HAP-1 (cell line): ENCODE measurements at places on chromosomes 3 and 15.

- peak; percentile 62 for DNase-seq
These were observed 26.4 kb downstream of the ARMC8 start for GRCh38 chr3:138213398-138214085.

GRCh38 chr3:55531321-55531720 is 44.2 kb upstream of the WNT5A start:
- DNase-seq: no peak

- DNase-seq: no peak
These were observed 54.7 kb downstream of the B3GNT5 start for GRCh38 chr3:183307749-183308148.

DNA sequence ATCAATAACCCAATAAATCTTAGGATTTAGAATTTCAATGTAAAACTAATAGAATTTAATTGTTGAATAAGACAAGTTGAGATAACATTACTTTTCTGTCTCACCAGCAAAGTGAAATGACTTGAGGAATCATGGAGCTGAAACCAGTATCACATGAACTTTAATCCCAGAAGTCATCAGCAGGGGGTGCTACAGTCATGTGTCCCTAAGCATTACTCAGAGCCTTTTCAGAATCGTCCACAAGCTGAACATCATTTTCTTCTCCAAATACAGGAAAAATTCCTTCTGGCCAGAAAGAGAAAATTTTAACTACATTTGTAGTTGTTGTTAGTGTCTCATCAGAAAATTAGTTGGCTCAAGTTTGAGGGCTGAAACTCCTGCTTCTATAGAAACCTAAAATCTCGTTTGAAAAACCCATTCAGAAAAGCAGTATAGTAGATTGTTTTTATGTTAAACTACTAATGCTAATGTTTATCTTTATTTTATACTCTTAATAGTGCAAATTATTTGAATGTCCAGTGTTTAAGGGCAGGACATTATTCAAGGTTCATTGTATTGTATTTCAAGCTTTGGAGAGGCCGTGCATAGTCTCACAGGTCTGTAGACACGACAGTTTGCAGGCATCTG is 384.1 kb downstream of the PLOD2 start:
- peak; percentile 85 for DNase-seq

DNA sequence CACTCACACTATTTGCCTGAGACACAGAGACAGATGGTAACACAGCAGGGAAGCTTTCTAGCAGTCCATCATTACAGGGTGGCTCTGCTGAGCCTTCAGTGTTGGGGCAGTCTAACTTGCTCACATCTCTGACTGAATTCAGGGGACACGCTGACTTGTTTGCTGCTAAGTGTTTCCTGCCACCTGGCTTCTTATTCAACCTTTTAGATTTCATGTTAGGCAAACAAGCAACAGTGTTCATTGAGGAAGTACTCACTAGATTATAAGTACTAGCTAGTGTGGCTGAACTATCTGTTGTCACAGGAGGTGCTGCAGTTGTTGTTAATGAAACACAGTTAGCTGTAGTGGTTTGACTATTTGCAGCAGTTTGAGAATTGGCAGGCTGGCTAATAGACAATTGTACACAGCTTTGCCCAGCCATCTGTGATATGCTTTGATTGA is 37.3 kb downstream of the USF3 start:
- DNase-seq: no peak

GRCh38 chr3:3196148-3196861 is 16.8 kb upstream of the CRBN start:
- no peak for DNase-seq

DNA sequence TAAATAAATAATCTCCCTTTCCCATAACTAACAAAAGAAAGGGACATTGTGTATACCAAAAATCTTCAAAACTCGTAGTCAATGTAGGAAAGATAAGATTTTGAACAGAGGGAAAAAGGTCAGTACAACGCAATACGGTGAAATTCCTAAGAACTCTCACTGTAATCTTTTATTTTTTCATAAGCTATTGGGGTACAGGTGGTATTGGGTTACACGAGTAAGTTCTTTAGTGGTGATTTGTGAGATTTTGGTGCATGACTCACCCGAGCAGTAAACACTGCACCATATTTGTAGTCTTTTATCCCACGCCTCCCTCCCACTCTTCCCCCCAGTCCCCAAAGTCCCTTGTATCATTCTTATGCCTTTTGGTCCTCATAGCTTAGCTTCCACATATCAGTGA is 718.0 kb downstream of the TBL1XR1 start:
- DNase-seq: no peak

DNA sequence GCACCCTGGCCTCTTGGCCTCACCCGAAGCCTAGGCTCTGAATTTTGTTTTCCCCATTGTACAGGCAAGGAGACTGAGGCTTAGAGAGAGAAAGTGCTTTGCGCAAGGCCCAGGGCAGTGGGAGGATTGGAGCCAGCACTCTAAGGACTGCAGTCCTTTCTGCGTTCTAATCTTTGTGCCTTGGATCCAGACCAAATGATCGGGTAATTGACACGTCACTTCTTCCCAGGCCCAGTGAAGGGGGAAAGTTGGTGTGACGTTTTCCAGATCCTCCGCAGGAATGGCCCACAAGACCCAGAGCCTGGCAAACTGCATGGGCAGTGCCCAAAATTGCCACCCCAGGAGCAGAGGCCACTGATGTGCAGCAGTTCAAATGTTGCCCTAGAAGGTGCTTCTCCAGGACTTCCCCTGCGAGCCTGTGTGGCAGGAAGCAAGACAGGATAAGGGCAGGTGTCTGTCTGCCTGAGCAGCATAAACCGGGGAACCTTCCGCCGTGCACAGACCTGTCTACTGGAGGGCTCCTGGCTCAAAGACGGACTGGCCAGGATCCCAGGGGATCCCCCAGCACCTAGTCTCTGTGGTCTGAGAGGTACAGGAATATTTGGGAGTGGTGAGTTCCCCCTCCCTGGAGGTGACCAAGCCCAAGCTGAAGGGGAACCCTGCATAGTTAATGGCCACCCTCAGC is 194.5 kb upstream of the TLE3 start:
- no peak for DNase-seq

GRCh38 chr3:170083343-170083742 is 45.5 kb downstream of the GPR160 start:
- DNase-seq: no peak

DNA sequence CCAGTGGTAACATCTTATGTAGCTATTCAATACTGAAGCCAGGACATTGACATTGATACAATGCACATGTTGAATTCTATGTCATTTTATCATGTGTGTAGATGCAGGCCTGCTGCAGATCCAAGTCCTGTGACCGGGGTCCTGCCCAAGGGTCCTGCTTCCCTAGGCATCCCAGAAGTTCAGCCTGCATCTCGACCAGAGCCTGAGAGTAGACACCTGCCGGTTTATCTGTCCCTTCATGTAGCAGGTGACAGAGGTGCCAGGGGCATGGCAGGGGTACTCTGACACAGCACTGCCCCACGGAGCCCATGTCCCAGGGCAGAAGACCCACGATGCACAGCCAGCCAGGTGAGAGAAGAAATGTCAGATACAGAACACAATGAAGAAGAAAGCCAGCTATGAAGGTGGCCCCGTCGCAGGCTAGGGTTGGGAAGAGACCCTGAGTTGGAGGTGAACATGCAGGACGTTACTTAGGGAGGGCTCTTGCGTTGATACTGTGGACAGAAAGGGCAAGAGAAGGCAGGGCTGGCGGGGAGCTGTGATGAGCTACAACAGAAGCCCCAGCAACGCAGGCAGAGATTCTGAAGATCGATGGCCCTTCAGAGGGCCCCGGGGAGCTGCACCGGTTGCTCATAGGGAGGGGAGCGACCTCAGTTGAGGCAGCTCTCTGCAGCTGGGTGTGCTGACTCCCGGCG is 51.0 kb downstream of the TPRA1 start:
- DNase-seq: no peak

DNA sequence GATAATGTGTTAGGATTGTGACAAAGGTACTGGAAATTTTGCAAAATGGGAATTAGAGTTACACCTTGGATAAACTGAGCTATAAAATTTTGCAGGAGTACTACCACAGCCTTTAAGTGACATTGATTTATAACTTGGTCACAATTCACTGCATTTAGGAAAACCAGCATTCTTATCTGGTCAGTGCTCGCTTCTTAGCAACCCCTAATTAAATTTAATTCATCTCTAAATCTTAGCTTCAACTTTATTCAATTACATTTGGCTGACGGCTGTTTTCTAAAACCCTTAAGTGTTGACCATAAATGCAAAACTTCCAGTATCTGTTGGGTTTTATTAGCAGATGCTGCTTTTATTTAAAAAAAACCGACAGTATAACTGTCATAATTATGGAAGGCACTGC is 31.3 kb downstream of the TFRC start:
- DNase-seq: no peak

DNA sequence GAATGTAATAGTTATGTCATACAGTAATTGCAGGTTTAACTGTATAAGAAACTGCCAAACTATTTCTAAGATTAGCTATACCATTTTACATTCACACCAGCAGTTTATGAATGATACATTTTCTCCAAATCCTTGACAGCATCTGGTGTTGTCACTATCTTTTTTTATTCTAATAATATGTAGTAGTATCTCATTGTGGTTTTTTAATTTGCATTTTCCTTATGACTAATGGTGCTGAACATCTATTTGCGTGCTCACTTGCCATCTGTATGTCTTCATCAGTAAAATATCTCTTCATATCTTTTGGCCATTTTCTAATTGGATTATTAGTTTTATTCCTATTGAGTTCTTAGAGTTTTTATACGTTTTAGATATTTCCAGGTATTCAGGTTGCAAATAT is 994.0 kb upstream of the SEMA6D start:
- no peak for DNase-seq

GRCh38 chr3:34200576-34200975 is 402.1 kb downstream of the PDCD6IP start:
- no peak for DNase-seq

GRCh38 chr3:184381261-184382224 is 1.7 kb downstream of the CHRD start:
- DNase-seq: no peak

DNA sequence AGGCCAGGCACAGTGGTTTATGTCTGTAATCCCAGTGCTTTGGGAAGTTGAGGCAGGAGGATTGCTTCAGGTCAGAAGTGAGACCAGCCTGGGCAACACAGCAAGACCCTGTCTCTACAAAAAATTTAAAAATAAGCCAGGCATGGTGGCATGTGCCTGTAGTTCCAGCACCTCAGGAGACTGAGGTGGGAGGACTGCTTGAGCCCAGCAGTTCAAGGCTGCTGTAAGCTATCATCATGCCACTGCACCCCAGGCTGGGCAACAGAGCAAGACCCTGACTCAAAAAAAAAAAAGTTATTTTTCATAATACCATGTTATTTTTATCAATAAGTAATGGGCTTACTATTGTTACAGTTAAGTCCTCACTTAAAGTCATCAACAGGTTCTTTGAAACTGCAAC is 59.7 kb downstream of the SETD2 start:
- DNase-seq: no peak

GRCh38 chr15:47610736-47611135 is 106.6 kb upstream of the SEMA6D start:
- DNase-seq: no peak

- DNase-seq: no peak
These were observed 115.0 kb downstream of the FBN1 start for GRCh38 chr15:48530528-48530927.

- DNase-seq: no peak
These were observed 204.8 kb downstream of the ABHD5 start for GRCh38 chr3:43895573-43895972.

GRCh38 chr15:91970142-91970541 is 116.6 kb downstream of the SLCO3A1 start:
- DNase-seq: no peak

- DNase-seq: no peak
These were observed 76.8 kb downstream of the IMPG2 start for GRCh38 chr3:101243285-101244211.

GRCh38 chr15:34640661-34641060 is 57.2 kb upstream of the GOLGA8B start:
- DNase-seq: no peak

DNA sequence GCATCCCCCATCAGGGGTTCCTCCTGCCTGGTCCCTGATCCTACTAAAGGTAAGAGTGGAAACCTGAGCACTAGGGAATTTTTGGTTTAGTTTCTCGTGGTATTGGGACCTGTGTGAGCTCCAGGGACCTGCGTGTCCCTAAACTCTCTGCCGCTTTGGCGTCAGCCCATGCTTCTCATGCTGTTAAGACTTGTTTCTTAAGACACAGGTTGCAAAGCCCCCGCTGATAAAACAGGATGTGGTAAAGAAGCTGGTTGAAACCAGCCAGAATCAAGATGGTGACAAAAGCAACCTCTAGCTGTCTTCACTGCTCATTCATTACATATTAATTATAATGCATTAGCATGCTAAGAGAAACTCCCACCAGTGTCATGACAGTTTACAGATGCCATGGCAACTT is 64.6 kb downstream of the LYZL4 start:
- no peak for DNase-seq

- no peak for DNase-seq
These were observed 9.5 kb downstream of the LRRC49 start for GRCh38 chr15:70902107-70902506.

DNA sequence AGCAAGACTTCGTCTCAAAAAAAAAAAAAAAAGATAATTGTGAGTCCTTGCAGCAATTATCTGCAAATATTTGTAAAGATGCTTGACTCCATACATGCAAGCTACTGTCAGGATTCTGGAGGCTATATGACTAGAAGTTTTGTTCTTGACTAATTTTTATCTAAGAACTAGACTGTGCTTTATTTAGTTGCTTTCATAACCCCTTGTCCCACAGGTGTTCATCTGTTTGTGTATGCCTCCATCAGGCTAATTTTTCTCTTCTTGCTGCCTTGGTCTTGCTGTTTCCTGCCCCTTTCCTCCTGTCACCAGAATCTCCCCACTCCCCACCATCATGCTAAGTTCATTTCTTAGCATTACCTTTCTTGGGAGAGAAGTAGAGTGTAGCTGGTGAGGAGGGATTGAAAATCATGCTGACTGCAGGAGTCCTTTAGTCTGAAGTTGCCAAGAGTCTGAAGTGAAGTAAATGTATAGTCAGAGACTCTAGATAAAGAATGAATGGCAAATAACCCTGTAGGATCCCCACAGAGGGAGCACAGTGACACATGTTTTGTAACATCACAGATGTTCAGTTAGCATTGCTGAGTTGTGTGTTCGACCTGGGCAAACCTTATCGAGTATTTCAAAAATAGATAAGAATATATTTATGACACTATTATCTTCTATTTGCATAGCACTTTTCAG is 12.5 kb downstream of the ST3GAL6 start:
- no peak for DNase-seq

DNA sequence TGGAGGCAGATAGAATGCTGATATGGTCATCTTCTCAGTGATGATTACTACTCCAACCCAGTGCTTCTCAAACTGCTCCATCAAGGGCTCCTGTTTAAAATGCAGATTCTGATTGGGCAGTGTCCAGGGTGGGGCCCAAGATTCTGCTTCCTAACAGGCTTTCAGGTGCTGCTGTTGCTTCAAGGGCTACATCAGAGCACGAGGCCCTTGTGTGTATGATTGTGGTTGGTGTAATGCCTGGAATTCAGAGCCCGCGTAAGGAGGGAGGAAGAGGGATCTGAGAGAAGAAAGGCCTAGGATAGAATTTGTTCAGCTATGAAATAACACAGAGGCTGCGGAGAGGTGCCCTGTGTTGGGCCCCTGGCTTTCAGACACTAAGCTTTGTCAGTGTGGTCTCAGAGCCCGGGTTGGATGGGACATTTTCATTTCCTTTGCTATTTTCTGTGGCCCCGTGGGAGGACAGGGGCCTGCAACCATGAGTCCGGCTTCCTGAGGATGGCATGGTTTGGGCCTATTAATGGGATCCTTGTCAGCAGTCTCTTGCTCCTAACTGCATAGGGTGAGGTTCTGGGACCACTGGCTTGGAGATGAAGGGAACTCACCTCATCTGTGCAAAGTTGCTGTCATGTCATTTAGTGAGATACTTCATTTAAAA is 53.0 kb downstream of the ATP1B3 start:
- no peak for DNase-seq

GRCh38 chr3:173622166-173622565 is 224.6 kb downstream of the NLGN1 start:
- DNase-seq: peak; percentile 22
